ENCODE measurements at places on chromosomes 5 and 9. TPM values are rescaled to one million over a fixed set of nuclear protein-coding genes. Genes with fewer than 3 reads are reported as not detected.

- no peak for DNase-seq
Observed at GRCh38 chr9:80796632-80797031, 892.7 kb downstream of the TLE1 start.

DNA sequence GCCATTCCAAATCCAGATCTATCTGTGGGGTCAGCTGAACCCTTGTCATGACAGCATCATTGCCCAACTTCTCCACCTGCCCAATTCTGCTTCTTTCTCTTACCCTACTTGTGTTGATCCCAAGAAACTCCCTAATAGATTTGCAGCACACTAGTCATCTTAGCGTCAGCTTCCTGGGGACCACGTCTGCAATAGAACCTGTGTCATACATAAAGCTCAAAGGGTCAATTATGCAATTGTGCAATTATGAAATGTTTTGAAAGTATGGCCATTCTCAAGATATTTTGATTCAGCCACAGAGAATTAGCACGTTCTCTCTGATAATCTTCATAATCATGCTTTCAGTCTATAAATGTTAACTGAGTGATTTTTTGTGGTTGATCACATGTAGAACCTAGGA is 87.4 kb upstream of the PAPPA start:
- no peak for DNase-seq

GRCh38 chr9:102966999-102967398 is 28.1 kb upstream of the CYLC2 start:
- no peak for DNase-seq

GABRA1 gene
- not detected for total RNA-seq

GRCh38 chr5:87383216-87383615 is 29.5 kb downstream of the CCNH start:
- no peak for DNase-seq

CARTPT gene
- total RNA-seq: not detected
